ENCODE measurements at places on chromosomes 3 and 15.

- DNase-seq, result peak; percentile 40
These were observed 116.7 kb upstream of the CGNL1 start for GRCh38 chr15:57259568-57260040.

- no peak for DNase-seq
These were observed 55.2 kb upstream of the SSR3 start for GRCh38 chr3:156610154-156610553.

DNA sequence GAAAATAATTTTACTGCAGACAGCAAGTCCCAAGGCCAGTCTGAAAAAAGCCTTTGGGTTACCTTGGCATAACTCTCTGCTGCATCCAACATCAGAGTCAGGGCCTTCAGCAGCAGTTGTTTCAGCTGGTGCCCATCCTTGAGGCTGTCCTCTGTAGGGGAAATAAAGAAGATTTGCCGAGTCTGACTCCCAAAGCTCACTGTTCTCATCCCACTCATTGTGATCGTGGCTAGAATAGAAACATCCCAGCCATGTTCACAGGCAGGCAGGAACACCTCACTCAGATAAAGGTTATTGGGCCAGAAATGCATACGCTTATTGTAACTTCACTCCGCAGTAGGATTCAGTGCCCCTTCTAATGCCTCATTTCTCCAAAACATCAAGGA, 29.2 kb downstream of the EIF3J start:
- no peak for DNase-seq

DNA sequence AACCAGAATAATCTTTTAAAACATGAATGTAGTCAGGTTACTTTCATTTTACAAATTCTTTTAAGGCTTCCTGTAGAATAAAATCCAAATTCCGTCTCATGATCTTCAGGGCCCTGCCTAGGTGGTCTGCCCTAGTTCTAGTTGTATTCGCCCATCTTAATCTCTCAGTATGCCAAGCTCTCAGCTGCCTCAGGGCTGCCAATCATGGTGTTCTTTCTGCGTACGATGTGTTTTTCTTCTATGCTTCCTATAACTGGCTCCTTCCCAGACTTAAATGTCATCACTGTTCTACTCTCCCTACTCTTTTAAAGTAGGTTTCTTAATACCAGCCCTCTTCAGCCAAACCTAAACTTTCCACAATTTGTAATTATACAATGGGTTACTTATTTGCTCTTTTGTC, 107.4 kb downstream of the GREM1 start:
- DNase-seq, result no peak

DNA sequence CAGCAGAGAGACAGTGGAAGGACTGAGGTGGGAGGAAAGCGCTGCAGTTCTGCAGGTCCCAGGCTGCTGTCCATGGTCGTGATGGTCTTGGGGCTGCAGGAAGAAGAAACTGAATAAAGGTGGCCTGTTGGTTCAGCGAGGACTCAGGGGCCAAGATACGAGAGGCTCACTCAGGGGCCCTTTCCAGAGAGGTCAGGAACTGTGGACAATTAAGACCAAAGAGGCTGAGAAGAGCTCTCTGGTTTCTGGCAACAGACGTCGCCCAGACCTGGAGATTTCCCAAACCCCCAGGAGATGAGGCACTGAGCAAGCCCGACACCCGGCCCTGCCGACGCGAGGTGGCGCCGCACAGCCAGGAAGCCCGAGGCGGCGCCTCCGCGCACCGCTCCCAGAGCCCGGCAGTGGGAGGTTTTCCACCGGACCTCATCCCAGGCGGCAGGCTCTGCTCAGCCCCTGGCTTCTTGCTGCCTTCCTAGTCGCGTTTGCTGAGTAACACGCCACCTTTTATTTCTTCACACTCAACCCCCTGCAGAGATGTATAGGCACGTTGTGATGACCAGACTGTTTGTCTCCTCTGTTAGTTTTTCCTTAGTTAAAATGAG, 56.4 kb upstream of the ARRDC4 start:
- DNase-seq, result peak; percentile 90

- DNase-seq, result no peak
These were observed 489.2 kb upstream of the UBE2E2 start for GRCh38 chr3:22713936-22714335.

DNA sequence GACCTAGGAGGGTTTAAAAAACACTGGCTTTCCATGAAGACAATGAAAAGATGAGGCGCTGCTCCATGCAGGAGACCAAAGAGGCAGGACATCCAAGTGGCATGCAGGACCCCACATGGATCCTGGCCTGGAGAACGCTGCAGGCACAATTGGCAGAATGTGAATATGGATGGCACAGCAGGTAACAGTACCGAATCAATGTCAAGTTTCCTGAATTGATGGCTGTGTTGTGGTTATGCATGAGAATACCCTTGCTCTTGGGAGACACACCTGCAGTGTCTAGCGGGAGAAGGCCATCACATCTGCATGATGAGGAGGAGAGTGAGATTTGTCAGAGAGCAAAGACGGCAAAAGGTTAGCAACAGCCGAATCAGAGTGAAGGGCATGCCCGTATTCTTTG, 74.3 kb upstream of the SEC13 start:
- DNase-seq, result no peak

DNA sequence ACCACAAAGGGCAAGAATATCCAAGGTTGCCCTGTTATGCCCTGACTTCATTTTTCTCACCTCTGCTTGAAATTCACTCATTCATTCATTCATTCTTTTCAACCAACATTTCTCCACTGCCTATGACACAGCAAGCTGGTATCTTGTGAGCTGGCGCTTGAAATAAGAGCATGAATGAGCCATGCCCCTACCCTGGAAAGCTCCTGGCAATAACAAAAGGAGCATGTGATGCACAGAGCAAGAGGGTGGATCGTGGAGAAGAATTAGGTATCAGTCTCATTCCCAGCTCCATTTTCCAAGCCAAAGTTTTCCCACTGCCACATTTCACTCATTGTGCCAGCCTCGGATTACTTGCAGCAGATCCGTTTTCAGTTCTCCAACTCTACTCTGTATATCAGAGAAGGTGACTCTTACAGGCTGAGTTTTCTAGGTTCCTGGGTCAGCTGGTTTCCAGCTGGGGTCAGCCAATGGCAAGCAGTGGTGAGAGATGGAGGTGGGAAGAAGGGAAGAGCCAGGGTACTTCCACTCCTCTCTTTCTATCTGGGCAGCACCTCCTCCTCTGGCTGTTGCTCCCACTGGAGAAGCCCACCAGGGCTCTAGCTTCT, 144.8 kb downstream of the SUCLG2 start:
- no peak for DNase-seq

DNA sequence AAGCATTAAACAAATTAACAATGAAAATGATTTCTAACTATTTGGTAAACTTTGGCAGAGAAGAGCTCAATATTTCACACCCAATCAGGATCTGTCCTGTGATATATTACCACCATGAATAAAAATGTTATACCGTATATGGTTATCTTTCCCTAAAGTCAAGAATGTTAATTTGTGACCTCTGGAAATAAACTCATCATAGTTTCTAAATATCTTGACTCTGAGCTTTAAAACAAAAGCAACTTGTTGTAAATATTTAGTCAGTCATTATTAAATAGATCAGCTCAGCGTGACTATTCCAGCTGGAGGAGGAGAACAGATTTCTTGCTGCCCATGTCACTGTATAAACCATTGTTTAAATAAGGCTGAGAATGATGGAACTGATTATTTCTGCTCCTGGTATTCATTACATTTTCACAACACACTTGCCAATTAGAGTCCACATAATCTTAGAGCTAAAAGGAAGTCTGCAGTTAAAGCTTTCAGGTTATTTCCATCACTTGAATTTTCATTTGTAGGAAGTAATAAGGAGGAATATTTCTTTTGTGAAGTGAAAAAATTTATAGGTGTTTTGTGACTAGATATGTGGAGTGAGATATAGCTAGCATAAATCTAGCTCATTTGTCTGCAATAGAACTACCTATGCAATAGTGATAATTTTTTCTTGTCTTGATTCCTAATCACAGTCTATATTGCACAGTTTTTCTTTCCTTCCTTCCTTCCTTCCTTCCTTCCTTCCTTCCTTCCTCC, 106.5 kb upstream of the P2RY1 start:
- no peak for DNase-seq

GRCh38 chr3:30161375-30161774, 445.0 kb upstream of the TGFBR2 start:
- DNase-seq, result no peak

All from D341Med (cell line).